Osteoblast (primary cell): ENCODE measurements at places on chromosomes 3 and 15. TPM values are rescaled to one million over a fixed set of nuclear protein-coding genes. Genes with fewer than 3 reads are reported as not detected.

The UBE3A gene
- 91.2 and 94.0 TPM in 2 replicates for total RNA-seq

The DUOXA2 gene
- not detected in 2 replicates for total RNA-seq

The PLA2G4E gene
- not detected in 2 replicates for total RNA-seq

The KAT2B gene
- total RNA-seq = 11.8 and 15.9 TPM in 2 replicates

The TAMM41 gene
- total RNA-seq = 8.7 and 13.8 TPM in 2 replicates

The ENTPD3 gene
- 0.36 and 0.88 TPM in 2 replicates for total RNA-seq

The GOLGA6L10 gene
- 1.4 and 1.5 TPM in 2 replicates for total RNA-seq

The FGF12 gene
- not detected in 2 replicates for total RNA-seq

The KLHL6 gene
- total RNA-seq = under 0.01 TPM in 1 of 2 replicates, not detected in the other

The MYZAP gene
- total RNA-seq = under 0.01 TPM in 1 of 2 replicates, not detected in the other

The ADPRH gene
- 7.2 and 8.3 TPM in 2 replicates for total RNA-seq

The ISLR gene
- 77.5 and 106 TPM in 2 replicates for total RNA-seq

The FBXO40 gene
- not detected in 2 replicates for total RNA-seq

The NOX5 gene
- total RNA-seq = 0.29 and 0.36 TPM in 2 replicates

The PCOLCE2 gene
- 19.7 and 21.4 TPM in 2 replicates for total RNA-seq

The OR5K2 gene
- not detected in 2 replicates for total RNA-seq

The RAB27A gene
- total RNA-seq = 7.2 and 11.8 TPM in 2 replicates

The CHRNA7 gene
- under 0.01 TPM in 1 of 2 replicates, not detected in the other for total RNA-seq

The GOLGA6L7 gene
- not detected in 2 replicates for total RNA-seq

The ADAMTS9 gene
- 2.7 and 4.0 TPM in 2 replicates for total RNA-seq

The GNAT1 gene
- not detected in 2 replicates for total RNA-seq

The RFT1 gene
- 11.9 and 12.7 TPM in 2 replicates for total RNA-seq

The SMCO1 gene
- total RNA-seq = not detected in 2 replicates

The TRAT1 gene
- total RNA-seq = not detected in 2 replicates
